Activated T-helper 9 cell treated with anti-CD3 and anti-CD28 coated beads, Interleukin-2, amount 50 U/mL, for 16 hours (primary cell): ENCODE measurements at places on chromosomes 7 and 10.

GRCh38 chr10:37101261-37101660, 24.1 kb upstream of the ANKRD30A start:
- DNase-seq = no peak

- DNase-seq = no peak
These were observed 1.7 kb downstream of the CREB3L2 start for GRCh38 chr7:138000081-138000701.

- DNase-seq = no peak
These were observed 199.3 kb downstream of the SNX10 start for GRCh38 chr7:26490640-26491624.

DNA sequence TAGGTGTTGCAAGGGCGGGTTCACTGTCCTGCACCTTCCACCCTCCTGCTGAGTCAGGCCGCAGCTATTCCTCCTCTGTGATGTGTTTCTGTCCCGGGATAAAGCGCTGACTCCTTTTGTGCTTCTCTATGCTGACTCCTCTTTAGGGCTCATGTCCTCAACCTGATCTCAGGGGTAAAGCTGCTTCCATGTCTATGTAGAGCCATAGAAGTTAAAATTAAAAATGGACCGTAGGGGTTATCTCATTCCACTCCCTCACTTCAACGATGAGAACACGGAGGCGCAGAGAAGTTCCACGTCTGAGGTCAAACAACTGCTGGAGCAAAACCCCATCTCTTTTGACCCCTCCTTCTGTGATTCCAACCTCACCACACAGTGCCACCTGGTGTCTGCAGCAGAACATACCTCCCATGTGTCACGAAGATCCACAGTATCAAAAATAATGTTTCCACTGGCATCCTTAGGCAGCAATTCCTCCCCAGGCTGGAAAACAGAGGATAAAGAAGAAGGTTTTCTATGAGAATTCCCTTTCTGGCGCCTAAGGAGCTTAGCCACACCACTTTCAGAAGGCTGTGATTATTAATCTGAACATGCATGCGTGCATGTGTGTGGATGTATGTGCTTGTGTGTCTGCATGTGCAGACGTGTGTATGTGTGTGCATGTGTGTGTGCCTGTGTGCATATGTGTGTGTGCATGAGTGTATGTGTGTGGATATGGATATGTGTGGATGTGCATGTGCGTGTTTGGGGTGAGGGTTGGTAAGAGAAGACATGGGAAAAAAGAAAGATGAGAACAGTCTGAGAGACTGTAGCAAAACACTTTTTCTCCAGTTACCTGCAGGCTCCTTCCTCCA, 81.2 kb upstream of the UCN3 start:
- peak; percentile 46 for DNase-seq

DNA sequence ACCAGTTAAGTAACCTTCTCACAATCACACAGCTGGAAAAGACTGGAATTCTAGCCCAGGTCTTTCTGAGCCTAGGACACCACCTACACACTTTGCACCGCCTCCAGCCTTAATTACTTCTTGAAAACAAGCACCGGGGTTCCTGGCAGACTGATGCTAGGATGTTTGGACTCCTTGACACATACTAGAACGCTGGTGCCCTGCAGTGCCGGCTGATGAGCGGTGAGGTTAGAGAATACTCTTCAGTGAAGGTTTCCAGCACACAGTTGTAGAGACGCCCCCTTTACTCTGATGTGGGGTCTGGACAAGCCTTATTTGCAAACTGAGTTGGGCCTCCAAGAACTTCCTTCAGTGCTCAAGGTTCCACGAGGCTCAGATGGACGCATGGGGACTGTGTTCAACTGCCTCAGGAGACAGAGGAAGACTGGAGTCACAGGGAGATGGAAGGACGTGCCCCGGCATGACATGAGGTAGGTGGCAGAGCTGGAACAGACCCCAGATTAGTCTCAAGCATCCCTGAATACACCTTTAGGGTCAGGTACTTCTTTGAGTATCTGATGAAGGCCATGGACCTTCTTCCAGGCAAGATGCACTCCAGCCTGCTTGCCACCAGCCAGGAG, 89.6 kb downstream of the COBL start:
- DNase-seq = no peak

DNA sequence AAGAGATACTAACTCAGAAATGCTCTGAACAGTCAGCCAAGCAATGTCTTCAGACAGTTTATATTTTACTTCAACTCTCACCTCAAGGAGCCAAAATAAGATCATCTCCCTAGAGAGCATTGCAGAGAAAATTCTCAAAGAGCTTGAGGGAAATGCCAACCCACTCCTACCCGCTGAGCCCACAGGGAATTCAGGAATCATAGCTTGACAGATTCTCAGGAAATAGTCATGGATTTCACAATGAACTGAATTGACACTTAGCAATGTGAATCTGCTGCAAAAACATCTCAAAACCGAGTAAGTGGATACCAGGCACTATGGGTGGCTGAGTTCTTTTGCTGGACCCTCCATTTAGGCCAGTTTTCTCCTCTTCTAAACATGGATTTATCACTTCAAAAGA, 9.8 kb upstream of the PLAC9 start:
- DNase-seq = no peak

DNA sequence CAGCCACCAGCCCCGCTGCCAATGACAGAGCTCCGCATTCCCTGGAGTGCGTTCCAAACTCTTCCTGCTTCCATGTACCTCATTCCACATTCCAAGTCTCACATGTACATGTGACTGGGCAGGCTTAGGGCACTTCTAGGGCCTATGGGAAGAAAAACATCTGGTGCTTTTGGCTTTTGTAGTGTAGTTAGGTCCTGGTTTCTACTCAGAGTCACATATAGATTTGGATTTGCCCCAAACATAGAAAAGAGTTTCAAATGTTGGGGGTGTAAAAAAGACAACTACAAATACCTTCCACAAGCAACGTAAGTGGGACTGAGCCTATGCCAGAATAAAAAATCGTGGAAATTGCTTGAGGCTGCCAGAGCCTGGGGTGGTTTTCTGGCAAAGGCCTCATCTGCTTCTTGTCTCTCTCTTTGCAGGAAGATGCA, 84.1 kb downstream of the ZNF467 start:
- DNase-seq = no peak

DNA sequence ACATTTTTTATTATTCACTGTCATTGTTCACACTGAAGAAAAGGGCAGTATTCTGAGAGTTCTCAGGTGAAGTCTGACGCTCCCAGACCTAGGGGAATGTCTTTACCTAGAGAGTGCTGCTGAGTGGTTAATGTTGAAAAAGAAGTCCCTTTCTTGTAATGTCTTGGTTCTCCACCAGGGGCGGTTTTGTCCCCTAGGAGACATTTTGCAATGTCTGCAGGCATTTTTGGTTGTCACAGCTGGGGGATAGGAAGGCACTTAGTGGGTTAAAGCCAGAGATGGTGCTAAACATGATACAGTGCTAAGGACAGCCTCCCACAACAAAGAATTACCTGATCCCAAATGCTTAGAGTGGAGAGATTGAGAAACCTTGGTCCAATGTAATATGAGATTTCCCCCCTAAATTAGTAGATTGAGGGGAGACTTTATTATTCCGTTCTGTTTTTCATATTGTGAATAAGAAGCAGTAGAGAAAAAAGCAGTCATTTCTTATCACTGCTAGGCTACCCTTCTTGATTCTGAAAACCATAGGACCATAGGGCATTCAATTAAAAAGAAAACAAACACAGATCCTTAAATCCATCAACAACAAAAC, 13.1 kb downstream of the UMAD1 start:
- no peak for DNase-seq

DNA sequence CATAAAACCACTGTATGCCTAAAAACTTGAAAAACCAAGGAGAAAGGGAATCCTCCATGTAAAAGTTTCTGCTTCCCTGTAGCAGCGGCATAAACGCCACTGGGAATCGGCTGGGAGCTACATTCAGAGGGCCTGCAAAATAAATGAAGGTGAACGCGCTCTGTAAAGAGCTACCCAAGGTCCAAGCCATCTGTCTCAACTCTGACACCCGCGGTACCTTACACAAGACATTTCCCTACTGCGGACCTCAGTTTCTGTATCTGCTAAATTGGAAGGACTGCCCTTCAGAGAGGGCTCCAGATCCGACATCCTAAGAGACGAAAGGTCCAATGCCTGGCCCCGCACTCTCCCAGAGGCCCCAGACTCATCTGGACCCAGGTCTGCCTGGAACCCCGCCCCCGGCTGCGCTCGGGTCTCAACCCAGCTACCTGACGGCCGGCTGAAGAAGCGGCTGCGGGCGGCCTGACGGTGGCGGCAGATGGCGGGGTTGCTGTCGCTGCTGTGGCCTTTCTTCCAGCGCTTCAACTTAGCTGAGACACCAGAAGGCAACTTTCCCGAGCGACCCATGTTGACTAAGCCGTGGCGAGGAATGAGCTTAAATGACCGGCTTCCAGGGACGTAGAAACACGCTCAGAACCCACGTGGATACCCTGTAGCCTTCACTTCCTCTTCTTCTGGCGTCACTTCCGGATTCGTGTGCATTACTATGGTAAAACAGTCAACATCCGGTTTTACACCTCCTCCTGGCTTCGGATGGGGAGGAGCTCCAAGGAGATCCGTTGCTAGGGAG, at the start of gene RRP12:
TSS of gene RRP12 (minus strand) at position 676 of the 790 bp plus-strand sequence. CDS start at position 567, 109 bp downstream.
- peak; percentile 67 for DNase-seq

DNA sequence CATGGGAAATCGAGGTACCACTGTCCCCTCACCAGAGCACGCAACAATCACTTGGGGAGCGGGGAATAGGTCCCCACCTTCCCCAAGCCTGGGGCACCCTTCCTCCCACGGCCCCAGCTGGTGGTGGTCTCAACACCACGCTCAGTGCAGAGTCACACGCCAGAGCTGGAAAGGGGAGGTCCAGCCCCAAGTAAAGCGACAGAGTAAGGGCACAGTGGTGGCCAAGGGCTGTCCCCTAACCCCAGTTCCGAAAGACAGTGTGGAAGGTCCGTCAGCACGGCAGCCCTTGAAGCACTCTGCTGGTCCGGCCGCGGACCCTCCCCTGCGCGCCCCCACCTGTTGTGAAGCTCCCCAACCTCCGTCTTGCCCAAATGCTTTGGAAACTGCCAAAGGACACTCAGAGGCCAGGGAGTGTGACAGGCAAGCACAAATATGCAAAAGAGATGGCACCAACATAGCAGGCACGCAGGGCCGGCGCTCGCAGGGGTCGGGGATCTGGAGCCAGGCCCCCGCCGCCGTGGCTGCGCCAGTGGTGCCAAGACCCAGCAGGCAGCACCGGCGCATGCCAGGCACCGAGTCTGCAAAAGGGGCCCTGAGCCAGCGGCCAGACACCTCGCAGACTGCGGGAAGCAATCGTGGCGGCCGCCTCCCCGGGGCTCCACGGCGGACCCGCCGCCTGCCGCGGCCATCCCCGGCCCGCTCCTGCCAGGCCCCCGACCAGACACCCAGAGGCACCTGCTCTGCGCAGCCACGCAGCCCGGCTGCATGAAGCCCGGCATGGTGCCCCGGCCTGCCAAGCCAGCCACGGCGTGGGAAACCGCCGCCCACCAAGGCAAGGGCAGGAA, 51.6 kb upstream of the SRRM3 start:
- no peak for DNase-seq

GRCh38 chr10:16011548-16011947, 151.2 kb upstream of the MINDY3 start:
- no peak for DNase-seq

GRCh38 chr7:80185571-80185970, 50.9 kb downstream of the GNAI1 start:
- DNase-seq = no peak

DNA sequence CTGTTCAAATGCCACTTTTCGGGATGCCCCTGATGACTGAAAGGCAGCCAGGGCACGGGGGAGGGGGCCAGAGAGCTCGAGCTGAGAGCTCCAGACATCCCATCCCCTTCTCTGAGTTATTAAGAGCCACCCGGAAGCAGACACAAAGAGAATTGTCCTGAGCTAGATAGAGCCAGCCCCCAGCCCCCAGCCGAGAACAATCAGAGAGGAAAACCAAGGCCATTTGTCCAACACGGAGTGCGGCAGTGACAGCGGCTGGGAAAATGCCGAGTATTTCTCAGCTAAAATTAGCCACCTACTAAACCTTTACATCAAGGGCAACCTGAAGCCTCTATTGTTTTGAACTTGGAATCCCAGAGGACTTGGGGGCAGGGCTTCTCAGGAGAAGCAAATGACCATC, 51.0 kb downstream of the UNC5B start:
- no peak for DNase-seq

DNA sequence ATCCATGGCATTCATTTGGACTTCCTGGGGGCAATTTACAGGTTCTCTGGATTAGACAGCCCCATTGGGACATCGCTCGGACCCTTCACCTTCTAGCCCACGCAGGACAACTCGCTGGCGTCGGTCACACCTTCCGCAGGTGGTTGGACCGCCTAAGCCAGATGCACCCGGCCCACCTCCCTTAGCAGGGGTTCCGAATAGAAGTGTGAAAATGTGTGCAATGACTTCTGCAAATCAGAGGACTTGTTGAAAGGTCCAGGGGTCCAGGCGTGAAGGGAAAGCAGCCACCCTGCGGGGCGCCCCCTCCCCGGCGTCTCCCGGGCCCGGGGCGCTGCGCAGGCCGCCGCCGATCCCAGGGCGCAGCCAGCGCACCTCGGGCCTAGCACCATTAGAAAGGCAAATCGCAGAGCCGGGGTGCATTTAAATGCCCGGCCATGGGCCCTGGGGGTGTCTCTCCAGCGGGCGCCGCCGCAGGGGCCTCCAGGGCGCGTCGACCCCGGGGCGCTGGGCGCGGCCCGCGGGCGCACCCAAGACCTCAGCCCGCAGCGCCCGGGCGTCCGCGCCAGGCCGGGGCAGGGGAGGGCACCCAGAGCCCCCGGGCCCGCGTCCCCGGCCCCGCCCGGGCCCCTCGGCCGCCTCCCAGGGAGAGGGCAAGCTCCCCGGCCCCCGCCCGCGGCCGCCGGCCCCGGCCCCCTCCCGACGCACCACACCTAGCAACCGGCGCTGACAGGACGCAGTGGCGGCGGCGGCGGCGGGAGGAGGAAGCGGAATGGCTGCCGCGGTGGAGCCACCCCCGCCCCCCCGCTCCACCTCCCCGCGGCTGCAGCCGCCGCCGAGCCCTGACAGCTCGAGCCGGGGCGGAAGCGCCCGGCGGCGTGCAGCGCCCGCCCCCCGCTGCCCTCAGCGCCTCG, 1.2 kb downstream of the JAZF1 start:
- peak; percentile 59 for DNase-seq

DNA sequence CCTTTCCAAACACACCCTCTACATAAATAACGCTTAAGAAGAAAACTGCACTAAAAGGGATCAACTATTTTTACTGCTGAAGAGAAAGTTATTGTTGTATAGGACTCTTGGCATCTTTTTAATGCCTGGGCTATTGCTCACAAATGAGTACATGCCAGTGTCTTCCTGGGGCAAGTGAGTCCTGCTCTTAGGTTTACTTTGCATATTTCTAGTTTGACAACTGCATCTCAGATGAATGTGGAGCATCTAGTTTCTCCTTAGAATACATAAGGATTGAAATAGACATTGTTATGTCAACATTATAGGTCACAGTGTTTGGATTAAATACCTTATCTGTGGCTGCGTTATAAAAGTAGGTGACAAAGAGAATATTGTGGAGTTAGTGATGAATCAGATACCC, 44.5 kb downstream of the PSMC2 start:
- DNase-seq = no peak

DNA sequence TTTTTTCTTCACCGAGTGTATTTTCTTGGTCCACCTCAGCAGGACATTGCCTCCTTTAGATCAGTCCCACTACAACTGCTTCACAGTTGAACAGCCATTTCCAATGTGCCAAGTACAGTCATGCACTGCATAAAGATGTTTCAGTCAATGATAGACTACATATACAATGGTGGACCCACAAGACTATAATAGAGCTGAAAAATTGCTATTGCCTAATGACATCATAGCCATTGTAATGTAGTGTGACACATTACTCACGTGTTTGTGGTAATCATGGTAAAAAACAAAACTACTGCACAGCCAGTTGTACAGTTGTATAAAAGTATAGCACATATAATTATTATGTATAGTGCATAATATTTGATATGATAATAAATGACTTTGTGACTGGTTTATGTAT, 113.8 kb upstream of the HPS1 start:
- DNase-seq = no peak
